Activated T-helper 1 cell treated with anti-CD3 and anti-CD28 coated beads, Interleukin-2, amount 50 U/mL, for 16 hours (primary cell): ENCODE measurements at places on chromosomes 11 and 22.

DNA sequence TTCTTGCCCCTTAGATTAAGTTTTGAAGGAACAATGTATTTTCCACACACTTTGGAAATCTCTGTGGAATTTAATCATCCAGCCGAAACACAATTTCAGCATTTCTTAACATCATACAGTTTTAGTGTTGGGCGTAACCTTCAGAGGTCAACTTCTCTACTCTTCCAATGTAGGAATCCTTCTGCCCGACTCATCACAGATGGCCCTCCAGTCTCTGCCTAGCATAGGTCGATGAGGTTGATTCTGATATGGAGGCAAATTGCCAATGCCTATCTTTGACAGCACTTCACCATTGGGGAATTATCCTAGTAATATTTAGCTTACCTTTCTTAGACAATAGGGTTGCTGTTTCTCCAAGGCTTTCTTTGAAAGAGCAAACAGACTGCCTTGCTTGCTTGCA, 175.7 kb upstream of the TTC12 start:
- DNase-seq: no peak

- no peak for DNase-seq
These were observed 21.9 kb upstream of the PRR5 start for GRCh38 chr22:44680058-44680457.

GRCh38 chr11:129239207-129239606, 47.1 kb upstream of the ARHGAP32 start:
- DNase-seq: no peak

- no peak for DNase-seq
These were observed 13.3 kb downstream of the TMEM258 start for GRCh38 chr11:61778920-61779650.

GRCh38 chr11:43575913-43576310, 104.6 kb upstream of the HSD17B12 start:
- no peak for DNase-seq

GRCh38 chr11:92969634-92970347, at the start of gene MTNR1B:
Gene MTNR1B, plus strand, starts transcription at chr11:92969651. Its CDS starts 75 bp downstream, at chr11:92969726.
- no peak for DNase-seq

DNA sequence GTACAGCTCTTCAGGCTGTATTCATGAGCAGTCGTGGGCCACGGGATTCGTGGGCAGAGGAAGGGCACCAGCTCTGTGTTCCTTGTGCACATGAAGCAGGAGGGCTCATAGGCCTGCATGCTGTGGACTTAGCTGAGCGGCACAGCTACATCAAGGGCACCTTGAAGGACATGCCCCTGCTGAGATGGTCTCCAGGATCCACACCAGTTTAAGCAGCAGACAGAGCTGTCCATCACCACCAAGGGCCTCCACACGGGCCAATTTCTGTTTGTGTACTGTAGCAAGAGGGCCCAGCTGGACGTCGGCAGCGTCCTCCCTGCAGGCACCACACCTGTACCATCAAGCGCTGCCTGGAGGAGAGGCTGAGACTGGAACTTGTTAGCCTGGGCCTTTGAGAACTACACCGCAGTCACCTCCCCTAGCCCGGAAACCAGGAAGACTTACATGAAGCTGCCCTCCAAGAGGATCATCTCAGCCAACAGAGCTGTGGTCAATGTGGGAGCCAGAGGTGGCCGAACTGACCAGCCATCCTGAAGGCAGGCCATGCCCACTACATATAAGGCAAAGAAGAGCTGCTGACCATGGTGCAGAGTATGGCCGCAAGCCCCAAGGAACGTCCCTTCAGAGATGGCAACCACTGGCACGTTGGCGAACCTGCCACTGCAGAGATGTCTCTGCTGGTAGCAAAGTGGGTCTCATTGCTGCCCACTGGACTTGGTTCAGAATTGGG, 32.7 kb upstream of the GNB1L start:
- DNase-seq: no peak

DNA sequence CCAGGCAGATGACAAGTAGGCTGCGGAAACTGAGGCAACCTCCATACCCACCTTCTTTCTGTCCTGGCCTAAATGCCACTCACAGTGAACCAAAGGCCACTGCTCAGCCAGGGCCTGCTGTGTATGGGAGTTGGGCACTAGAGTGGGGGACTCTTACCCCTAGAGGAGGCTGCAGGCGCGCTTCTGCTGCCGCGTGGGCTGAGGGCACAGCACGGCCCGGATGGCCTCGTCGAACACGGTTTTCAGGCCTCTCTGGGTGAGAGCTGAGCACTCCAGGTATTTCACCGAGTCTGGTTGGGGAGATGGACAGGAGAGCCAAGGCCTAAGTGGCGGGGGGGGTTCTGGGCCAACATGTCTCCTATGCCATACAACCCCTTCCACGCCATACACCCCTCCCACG, 14.2 kb upstream of the SSTR3 start:
- no peak for DNase-seq
